ENCODE measurements at places on chromosomes 1 and 21. TPM values are rescaled to one million over a fixed set of nuclear protein-coding genes. Genes with fewer than 3 reads are reported as not detected.
A peak's percentile ranks its signal among the peaks of the same experiment; 100 is the strongest.

CYYR1 gene
- polyA plus RNA-seq, result 6.4 TPM

DNA sequence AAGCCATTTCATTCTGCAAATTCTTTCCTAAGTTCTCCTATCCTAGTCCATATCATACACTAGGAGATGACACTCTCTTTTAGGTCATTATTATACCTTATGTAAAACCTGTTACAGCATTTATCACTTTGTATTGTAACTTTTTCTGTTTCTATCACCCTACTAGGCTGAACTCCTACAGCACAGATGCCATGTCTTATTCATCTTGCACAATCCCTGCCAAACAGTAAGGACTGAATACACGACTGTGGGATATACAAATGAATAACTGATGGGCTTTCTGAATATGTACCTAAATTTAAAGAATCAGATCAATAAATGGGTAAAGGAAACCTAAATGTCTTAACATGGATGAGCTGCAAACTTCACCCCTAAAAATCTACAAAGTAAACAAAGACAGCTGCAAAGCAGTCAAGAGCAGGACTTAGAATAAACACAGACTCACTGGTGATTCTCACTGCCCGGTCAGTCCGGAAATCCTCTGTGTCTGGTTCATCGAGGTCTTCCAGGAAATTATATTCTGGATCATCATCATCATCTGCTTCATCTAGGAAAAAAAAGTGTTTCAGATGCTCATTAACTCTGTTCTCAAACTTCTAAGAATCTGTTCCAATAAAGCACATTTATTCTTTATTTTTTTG, 62.3 kb downstream of the GON4L start:
- DNase-seq, result no peak

- DNase-seq, result no peak
Measured at GRCh38 chr1:82483146-82483545, 682.4 kb downstream of the ADGRL2 start.

FCAMR gene
- polyA plus RNA-seq, result 5.3 TPM

DNA sequence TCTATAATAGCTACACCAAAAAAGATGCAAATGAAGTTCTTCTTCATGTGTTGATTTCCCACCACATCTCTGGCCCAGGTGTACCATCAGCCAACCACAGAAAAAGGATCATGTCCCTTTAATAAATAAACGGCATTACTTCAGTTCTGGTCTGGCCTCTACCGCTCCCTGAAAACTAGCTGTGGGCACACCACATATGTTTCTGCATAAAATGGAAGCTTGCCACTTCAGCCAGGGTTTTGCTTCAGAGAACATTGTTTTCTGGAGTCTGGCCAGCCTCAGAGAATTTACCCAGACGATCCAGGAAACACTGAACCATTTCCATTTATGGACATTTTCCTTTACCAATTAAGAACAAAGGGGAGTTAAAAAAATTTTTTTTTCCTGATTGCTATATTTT, 5.8 kb upstream of the LAMC2 start:
- DNase-seq, result peak; percentile 58

Data from large intestine (tissue), 12 donors.